ENCODE measurements at places on chromosomes 2 and 18.

DNA sequence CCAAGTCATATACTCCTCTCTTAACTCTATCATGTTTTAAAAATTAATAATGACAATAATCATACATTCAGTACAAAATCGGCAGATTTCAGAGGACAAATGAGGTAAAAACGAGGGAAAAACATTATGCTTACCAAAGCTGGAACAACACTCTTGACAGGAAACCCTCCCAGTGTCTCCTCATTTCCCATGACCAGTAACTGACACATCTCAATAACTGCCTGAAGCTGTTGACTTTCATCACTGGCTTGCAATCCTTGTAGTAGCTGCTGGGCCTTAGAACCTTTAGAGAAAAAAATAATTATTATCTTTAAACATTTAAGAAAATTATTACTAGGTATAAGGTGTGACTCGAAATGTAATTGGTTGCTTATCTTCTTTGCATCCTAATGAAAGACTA is 103.6 kb downstream of the TRIP12 start:
- no peak for DNase-seq

GRCh38 chr2:33672896-33673295 is 73.8 kb upstream of the FAM98A start:
- DNase-seq = no peak

DNA sequence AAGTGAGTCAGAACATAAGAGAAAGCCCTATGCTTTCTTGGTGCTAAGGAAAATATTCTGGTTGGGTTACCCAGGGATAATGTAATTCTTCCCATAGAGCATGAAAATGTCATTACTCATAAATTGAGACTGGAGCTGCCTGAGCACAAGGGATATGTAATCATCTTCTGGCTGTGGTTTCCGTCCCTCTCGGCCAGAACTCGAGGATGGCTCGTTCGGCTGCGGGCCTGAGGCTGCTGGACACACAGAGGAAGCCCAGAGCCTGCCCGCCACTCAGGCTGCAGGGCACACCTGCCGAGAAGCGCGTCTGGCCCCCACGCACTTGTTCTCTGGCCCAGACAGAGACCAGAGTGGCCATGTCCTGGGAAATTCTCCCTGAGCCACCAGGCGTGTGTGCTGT is 104.9 kb downstream of the ASAP2 start:
- DNase-seq = no peak

- no peak for DNase-seq
Observed at GRCh38 chr18:41134426-41134825, 820.6 kb upstream of the PIK3C3 start.

DNA sequence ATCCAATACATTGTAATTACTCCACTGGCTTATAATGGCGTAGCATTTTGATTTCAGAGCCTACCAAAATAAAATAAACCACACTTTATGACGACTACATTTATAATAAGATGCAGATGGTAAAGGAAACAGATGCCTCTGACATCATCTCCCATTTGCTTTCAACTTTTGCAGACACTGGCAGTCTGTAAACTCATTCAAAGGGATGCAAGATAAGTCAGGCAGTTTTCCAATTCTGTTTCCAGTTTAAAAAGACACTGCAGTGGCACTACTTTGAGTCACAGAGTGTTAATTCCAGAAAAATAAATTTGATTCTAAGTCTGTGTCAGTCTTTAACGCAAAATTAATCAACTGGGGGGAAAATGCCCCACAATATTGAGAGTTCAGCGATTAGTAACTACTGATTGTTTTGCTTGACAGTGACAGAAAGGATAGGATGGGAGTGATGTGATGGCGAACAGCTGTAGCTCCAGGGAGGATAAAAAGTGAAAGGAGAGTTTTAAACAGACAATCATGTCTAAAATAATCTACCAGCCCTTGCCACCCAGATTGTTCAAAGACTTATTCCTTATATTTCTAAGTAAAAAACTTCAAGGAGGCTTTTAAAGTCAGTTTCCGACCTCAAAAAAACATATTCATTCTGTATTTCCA is 6.7 kb downstream of the DSEL start:
- no peak for DNase-seq

GRCh38 chr2:219020604-219021365 is 20.5 kb downstream of the CFAP65 start:
- DNase-seq = no peak

DNA sequence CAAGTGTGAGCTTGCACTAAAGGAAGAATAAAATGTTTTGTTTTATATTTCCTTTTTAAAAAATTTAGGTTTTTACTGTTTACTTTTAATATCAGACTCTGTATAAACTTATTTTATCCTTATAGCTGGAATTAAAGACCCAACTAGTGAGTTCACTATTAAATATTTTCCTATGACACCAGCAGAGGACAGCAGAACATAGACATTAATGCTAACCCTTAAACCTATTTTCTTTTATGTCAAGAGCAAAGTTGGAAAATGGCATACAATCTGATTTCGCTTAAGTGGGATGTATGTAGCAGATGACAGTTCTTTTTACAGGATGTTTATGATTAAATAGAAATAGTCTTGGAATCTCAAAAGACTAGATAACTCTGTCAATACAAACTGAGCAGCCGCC is 188.2 kb upstream of the XIRP2 start:
- DNase-seq = peak; percentile 1

DNA sequence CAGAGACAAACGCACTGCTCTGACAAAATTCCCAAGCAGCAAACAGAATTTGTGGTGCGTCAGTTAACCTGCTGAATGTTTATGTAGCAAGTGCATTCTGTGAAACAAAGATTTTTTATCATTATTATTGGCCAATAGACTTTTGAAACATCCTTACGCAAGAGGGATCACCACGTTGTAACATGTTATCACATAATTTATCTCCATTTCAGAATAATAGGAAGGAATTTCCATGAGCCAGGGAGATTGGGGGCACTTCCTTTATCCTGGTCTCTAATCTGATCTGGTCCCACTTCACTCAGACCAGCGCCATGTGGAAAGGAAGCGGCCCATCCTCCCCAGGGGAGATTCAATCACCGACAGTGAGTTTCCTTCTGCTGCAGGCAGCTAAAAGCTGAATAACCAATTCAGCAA is 166.1 kb downstream of the PID1 start:
- DNase-seq = no peak

- DNase-seq = no peak
Observed at GRCh38 chr2:149375801-149376361, 45.5 kb downstream of the LYPD6 start.

- DNase-seq = no peak
Observed at GRCh38 chr2:191533693-191534180, 144.2 kb upstream of the NABP1 start.

DNA sequence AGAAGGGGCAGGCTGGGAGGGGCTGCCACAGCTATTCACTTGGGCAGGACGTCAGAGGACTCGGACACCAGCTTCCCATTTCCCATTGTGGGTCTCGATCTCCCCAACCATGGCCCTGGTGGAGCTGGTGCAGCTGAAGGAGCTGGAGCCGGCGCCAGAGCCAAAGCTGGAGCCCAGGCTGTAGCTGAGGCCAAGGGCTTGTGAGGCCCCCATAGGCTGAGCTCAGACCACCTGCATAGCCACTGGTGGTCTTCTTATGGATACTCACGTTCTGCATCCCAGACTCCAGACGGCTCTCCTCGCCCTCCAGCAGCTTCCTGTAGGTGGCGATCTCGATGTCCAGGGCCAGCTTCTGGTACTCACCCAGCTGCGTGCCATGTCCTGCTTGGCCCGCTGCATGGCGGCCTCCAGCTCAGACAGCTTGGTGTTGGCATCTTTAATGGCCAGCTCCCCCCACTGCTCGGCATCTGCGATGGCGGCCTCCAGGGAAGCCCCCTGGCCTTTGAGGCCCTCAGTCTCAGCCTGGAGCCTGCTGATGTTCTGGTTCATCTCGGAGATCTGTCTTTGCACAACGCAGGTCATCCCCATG is 6.0 kb upstream of the CDK5R2 start:
- DNase-seq = no peak

DNA sequence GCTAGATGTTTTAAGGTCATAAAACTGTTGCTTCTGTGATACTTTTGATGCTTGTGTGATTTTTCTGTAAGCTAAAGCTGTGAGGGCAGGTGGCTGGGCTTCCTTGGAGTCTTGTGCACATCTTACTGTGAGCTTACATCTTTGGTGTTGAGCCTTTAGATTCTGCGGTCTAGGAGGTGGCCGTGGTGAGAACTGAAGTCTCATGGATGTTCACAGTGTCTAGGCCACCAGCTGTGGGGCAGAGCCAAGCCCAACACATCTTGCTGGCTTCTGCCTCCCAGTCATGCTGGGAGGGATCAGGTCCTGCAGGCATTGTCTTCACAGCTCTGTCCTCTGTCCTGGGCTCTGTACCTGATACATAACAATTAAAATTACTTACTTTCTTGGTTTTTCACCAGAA is 219.7 kb upstream of the HS6ST1 start:
- no peak for DNase-seq

DNA sequence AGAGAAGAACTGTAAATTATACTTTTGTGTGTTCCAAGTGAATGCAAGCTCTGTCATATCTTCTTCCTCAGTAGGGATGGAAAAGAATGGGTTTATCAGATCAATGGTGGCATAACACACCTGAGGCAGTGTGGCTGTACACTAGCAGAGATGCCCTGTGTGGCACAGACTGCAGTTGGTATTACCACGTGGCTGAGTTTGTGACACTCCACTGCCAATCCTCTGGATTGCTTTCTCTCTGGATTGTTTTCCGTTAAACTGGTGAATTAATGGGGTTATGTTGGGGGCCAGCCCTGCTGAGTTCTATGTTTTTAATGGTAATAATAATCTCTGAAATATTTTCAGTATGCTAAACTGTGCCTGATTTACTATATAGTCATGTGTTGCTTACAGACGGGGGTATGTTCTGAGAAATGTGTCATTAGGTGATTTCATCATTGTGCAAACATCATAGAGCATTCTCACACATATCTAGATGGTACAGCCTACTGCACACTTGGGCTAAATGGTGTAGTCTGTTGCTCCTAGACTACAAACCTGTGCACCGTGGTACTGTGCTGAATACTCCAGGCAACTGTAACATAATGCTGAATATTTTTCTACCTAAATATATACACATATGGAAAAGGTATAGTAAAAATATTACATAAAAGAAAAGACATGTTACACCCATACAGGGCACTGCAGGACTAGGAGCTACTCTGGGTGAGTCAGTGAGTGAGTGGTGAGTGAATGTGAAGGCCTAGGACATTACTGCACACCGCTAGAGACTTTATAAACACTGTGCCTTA is 84.7 kb upstream of the ST6GAL2 start:
- DNase-seq = no peak

DNA sequence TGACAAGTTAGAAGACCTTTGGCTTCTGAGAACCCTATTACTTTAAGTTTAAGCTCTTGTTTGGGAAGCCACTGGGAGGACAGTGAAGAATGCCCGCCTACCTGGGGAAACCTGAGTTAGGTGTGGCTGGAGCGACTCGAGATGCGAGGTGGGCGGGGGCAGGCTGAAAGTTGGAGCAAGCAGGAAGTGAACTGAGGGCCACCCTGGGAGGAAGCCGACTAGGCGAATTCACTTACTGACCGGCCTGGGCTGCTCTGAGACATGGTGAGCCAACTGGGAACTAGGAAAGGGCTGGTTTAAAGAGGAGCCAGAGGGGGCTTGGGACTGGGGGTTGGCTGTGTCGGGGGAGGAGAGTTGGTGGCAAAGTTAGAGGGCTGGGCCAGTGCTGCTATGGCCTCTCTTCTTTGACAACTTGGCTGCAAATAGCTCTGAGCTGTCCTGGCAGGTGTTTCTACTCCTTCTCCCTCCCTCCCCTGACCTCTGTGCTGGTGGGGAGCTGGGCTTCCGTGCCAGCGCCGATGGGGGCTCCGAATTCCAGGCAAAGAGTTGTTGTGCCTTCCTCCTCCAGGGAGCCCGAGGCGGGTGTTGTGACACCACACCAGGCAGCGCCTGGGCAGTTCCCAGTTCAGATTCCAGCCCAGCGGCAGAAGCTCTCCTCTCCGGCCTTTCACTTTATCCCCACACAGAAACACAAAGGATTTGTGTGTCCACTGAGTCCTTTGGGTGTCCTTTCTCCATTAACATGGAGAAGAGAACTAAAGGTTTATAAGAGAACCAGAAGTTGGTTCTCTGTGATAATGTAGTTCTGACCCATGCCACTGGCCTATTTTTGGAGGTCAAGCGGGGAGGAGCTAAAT is at the start of gene VAMP8:
Gene VAMP8 (plus strand): TSS at position 201 of the 857 bp plus-strand sequence. CDS start 61 bp downstream, at position 262.
- peak; percentile 38 for DNase-seq

DNA sequence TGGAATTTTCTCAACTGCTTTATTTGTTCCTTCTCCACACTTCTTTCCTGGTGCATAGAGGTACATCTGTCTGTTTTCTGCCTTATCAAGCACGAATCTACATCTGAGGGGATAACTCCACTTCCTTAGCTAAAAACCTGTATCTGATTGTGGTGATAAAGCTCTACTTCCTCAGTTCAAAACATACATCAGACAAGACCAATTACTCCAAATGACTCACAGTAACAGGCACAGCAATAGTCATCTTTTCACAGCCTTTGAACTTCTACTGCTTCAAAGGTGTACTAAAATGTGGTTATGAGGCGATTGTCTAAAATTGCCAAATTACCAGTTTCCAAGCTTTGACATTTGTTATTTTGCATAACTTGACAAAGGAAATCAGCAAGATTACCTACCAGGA is 803.6 kb upstream of the ZEB2 start:
- no peak for DNase-seq

DNA sequence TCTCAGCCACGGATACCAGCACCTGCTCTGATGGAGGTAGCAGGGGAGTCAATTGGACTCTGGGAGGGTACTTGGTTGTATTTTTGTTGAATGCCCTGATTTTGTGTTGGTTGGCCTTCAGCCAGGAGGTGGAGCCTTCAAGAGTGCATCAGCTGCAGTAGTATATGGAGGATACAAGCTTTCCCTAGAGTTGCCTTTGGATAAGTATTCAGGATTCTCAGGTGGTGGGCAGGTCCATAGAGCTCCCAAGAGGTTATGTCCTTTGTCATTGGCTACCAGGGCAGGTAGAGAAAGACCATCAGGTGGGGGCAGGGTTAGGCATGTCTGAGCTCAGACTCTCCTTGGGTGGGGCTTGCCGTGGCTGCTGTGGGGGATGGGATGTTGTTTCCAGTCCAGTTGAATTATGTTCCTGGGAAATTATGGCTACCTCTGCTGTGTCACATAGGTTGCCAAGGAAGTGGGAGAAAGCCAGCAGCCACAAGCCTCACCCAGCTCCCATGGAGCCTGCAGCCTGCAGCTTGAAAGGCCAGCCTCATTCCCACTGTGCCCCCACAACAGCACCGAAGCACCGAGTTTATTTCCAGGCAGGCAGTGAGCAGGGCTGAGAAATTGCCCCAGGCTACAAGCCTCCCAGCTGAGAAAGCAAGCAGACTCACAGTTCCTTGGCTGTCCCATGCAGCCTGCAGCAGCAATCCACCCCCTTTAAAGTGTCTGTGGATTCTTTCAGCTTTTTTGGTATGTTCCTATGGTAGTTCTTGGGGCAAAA is 38.6 kb upstream of the CHST9 start:
- DNase-seq = no peak

- DNase-seq = no peak
Observed at GRCh38 chr18:35782926-35783325, 189.6 kb upstream of the RMP24 start.

Data from bone marrow (tissue), 2 donors.